ENCODE measurements at places on chromosomes 3 and 15. TPM values are rescaled to one million over a fixed set of nuclear protein-coding genes. Genes with fewer than 3 reads are reported as not detected.

- DNase-seq = no peak
- no peak overlapping the region for H3K27ac ChIP-seq
- peaks cover 49% of the 10 kb centered on the region for H3K4me1 ChIP-seq
- no peak overlapping the region for H3K4me3 ChIP-seq
- peaks cover 4% of the 10 kb centered on the region for H3K36me3 ChIP-seq
- no peaks in the 10 kb centered on the region for H3K27me3 ChIP-seq
These were observed 17.8 kb downstream of the SMAD3 start for GRCh38 chr15:67083135-67083762.

GRCh38 chr3:126811530-126811929, 107.5 kb downstream of the CHCHD6 start:
- no peak for DNase-seq
- no peaks in the 10 kb centered on the region for H3K27me3 ChIP-seq
- H3K4me1 ChIP-seq = no peaks in the 10 kb centered on the region

DNA sequence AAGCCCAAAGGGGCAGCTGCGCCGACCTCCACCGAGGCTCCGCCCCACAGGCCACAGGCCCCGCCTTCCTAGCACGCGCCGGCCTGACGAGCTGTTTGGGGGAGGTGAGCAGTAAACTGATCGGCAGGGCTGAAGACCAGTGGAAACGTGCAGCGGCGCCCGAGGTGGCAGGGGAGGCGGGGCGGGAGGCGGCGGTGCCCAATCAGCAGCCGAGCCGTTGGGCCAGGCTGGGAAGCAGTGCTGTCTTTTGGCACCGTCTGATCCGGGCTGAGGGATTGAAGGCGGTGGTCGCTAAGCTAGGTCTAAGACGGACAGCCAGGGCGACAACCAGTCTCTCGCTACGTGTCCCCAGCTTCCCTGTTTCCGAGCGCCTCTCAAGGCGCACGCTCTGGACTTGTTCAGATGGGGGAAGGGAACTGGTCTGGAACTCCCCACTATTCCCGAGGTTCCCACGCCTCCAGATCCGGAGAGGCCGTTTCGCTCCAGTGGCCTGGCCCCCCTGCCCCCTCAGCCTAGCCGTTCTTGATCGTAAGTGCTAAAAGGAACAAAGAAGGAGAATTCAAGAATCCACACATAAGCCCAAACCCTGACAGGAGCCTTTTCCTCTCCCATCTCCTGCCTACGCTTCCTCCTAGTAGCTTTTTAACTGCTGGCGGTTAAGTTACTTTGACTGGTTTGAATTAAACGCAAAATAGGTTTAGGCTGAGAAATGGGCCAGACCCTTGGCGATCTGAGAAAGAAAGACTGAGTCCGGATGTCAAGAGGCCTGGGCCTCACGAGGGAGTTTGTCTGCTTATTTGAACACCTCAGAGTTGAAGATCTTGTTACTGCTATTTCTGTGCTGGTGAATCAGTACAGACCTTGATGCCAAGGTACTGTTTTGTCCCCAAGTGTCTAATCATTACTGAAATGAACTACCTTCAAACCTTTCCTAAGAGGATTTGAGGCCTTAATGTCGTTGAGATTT, at the start of gene FMN1:
Gene FMN1, minus strand, starts transcription at position 11 of the 967 bp plus-strand sequence. CDS start 39,800 bp downstream, outside the sequence.
- no peaks in the 10 kb centered on the region for H3K36me3 ChIP-seq
- H3K27me3 ChIP-seq = peaks cover 2% of the 10 kb centered on the region
- H3K27ac ChIP-seq = peak within 1 kb of the TSS; percentile 46
- H3K4me1 ChIP-seq = peaks cover 6% of the 10 kb centered on the region
- H3K4me3 ChIP-seq = peak within 1 kb of the TSS; percentile 76

GRCh38 chr3:73521734-73522336, 102.9 kb downstream of the PDZRN3 start:
- no peak overlapping the region for H3K27ac ChIP-seq
- peaks cover 15% of the 10 kb centered on the region for H3K27me3 ChIP-seq
- no peak for DNase-seq
- H3K4me3 ChIP-seq = no peak overlapping the region
- H3K4me1 ChIP-seq = peaks cover 6% of the 10 kb centered on the region

- no peaks in the 10 kb centered on the region for H3K36me3 ChIP-seq
- H3K27me3 ChIP-seq = no peaks in the 10 kb centered on the region
- H3K27ac ChIP-seq = no peak overlapping the region
- DNase-seq = no peak
These were observed 56.0 kb upstream of the FAM3D start for GRCh38 chr3:58722561-58722960.

DNA sequence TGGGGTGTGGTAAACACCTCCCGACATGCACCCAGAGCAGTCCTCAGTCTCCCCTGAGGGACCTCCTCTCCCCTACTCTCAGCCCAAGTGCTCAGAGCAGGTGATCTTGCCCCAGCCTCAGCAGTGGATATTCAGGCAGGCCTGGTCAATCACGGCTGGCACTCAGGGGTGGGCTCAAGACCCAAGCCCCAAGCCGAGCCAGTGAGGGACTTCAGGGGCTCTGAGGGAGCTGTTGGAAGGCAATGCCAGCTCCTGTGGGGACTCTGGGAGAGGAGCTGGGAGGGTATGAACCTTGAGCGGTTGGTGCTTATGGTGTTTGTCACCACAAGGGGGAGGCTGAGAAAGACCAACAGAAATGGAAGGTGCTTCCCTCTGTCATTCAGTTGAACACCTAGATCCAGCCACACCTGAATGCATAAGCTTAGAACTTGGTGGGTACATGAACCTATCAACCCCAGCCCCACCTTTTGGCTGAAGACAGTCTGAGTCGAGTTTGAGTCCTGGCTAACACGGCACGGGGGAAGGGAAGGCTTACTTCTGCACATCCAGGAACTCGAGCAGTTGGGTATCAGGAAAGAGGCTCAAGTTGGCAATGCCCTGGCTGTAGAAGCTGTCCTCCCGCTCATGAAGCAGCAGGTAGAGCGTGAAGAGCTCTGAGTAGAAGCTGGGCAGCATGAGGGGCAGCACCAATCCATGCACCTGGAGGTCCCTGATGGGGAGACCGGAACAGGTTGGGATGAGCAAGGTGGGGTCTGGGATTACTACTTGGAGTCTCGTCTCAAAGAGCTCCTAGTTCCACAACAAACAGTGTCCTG, 19.2 kb downstream of the ALS2CL start:
- no peak for DNase-seq
- no peak overlapping the region for H3K27ac ChIP-seq
- no peak overlapping the region for H3K4me3 ChIP-seq
- no peaks in the 10 kb centered on the region for H3K4me1 ChIP-seq

DNA sequence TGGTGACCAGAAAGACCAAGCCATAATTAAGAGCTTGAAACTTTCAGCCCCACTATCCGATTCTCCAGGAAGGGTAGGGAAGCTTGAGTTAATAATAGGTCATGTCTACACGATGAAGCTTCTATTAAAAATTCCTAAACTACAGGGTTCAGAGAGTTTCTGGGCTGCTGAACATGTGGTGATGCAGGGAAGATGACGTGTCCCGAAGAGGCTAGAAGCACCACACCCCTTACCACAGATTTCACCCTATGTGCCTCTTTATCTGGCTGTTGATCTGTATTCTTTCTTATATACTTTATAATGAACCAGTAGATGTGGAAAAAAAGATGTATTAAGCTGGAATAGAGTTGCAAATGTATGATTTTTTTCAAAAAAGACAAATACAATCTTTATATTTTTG, 473.4 kb downstream of the NLGN1 start:
- H3K4me1 ChIP-seq = no peaks in the 10 kb centered on the region
- no peak for DNase-seq
- no peak overlapping the region for H3K27ac ChIP-seq
- H3K4me3 ChIP-seq = no peak overlapping the region
- no peaks in the 10 kb centered on the region for H3K36me3 ChIP-seq
- H3K27me3 ChIP-seq = peaks cover 6% of the 10 kb centered on the region

GRCh38 chr3:187918081-187918644, 172.9 kb upstream of the BCL6 start:
- H3K36me3 ChIP-seq = no peaks in the 10 kb centered on the region
- no peak for DNase-seq
- peaks cover 20% of the 10 kb centered on the region for H3K4me1 ChIP-seq
- no peak overlapping the region for H3K4me3 ChIP-seq

GRCh38 chr3:42674146-42674545, 11.2 kb upstream of the KLHL40 start:
- no peaks in the 10 kb centered on the region for H3K36me3 ChIP-seq
- H3K27ac ChIP-seq = peak overlapping the region; percentile 11
- no peak overlapping the region for H3K4me3 ChIP-seq
- peaks cover 6% of the 10 kb centered on the region for H3K4me1 ChIP-seq

DNA sequence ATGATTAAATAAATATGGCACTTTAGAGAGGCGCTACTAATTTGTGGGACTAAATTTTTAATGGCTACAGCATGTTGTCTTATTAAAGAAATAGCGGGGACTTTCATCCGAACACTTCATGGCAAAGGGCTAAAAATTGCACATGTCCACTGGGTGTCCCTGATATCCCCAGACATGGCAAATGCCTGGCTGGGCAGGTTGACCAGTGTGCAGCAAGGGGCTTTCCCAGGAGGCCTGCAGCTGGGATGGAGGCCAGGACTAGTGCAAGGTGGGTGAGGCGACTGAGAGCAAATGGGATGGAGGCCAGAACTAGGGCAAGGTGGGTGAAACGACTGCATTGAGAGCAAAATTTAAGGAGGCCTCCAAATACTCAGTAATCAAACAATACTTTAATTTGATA, 167.4 kb upstream of the SMAD3 start:
- H3K27me3 ChIP-seq = no peaks in the 10 kb centered on the region
- H3K36me3 ChIP-seq = no peaks in the 10 kb centered on the region
- H3K4me3 ChIP-seq = no peak overlapping the region
- no peak for DNase-seq

DNA sequence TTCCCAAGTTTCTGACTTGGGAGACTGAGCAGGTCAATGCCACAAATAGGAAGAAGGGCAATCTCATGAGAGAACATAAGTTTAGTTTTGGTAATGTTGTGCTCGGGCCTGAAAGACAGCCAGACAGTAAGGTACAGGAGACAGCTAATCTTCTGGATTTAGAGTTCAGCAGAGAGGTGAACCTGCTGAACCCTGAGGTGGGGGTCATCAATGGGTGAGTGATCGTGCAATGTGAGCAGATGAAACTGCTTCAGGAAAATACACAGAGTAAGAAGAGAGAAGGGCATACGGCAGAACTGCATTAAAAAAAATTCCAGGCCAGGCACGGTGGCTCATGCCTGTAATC, 23.3 kb downstream of the RUBCN start:
- peaks cover 9% of the 10 kb centered on the region for H3K36me3 ChIP-seq
- peaks cover 19% of the 10 kb centered on the region for H3K4me1 ChIP-seq
- peak overlapping the region; percentile 98 for H3K27ac ChIP-seq
- no peaks in the 10 kb centered on the region for H3K27me3 ChIP-seq
- no peak for DNase-seq
- H3K4me3 ChIP-seq = peak overlapping the region; percentile 82

DNA sequence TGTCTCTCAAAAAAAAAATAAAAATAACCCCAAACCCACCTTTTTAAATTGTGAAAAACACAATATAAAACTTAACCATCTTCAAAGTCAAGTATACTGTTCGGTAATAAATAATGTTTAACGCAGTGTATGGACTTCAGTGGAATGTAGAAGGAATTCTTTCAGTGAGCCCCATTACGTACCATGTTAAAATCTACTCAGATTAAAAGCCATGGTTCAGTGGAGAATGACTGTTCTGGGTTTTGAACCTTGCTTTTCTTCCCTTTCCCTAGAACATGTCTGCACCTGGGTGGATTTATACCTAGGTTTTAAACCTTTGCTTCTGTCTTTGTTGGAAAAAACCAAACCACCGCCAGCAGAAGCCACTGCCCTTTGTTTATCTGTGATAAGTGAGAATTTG, 27.5 kb downstream of the DAG1 start:
- H3K4me3 ChIP-seq = no peak overlapping the region
- H3K27ac ChIP-seq = peak overlapping the region; percentile 70
- H3K27me3 ChIP-seq = no peaks in the 10 kb centered on the region
- H3K36me3 ChIP-seq = peaks cover 15% of the 10 kb centered on the region
- DNase-seq = no peak

- no peak overlapping the region for H3K4me3 ChIP-seq
- no peak for DNase-seq
- H3K4me1 ChIP-seq = peaks cover 5% of the 10 kb centered on the region
- H3K27me3 ChIP-seq = no peaks in the 10 kb centered on the region
- peaks cover 9% of the 10 kb centered on the region for H3K36me3 ChIP-seq
These were observed 18.3 kb downstream of the NOX5 start for GRCh38 chr15:69032703-69033373.

GRCh38 chr3:20055020-20055775, 15.0 kb downstream of the KAT2B start:
- H3K27me3 ChIP-seq = no peaks in the 10 kb centered on the region
- H3K36me3 ChIP-seq = no peaks in the 10 kb centered on the region
- H3K4me3 ChIP-seq = no peak overlapping the region
- H3K4me1 ChIP-seq = no peaks in the 10 kb centered on the region
- DNase-seq = no peak

DNA sequence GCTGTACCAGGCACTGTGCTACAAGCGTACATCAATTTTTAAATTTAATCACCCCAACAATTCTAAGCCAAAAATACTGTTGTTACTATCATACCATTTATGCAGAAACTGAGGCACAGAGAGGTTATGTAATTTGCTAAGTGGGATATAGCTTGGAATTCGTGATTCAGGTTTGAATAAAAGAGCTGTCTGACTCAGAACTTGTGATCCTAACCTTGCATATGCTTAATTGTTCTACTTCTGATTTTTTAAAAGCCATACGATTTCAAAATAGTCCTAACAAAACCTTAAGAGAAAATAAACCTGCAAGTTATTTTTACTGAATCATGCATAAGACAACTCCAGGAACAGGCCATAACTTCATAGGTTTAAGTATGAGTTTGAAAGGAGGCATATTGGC, 498.0 kb upstream of the CFAP20DC start:
- H3K27ac ChIP-seq = no peak overlapping the region
- DNase-seq = no peak
- no peaks in the 10 kb centered on the region for H3K36me3 ChIP-seq
- H3K4me3 ChIP-seq = no peak overlapping the region

GRCh38 chr3:191008074-191008473, 145.6 kb upstream of the GMNC start:
- H3K4me3 ChIP-seq = no peak overlapping the region
- H3K36me3 ChIP-seq = no peaks in the 10 kb centered on the region
- no peaks in the 10 kb centered on the region for H3K4me1 ChIP-seq

DNA sequence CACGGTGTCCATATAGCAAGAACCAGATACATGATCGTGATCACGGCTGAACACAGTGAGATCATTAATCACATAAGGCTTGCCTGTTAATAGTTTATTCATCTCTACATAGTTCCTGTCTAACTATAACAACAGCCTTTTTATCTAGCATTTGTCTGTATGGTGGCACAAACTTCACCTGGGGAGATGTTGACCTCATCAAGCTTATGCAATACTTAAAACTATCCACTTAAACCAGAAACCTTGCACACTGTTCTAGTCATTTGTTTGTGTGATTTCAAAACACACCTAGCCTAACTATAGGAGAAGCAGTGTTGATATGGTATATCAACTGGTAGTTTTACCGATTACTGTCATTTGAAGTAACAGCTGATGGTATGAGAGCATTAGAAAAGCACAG, 124.8 kb downstream of the VPS13C start:
- H3K4me3 ChIP-seq = no peak overlapping the region
- no peaks in the 10 kb centered on the region for H3K4me1 ChIP-seq
- no peaks in the 10 kb centered on the region for H3K27me3 ChIP-seq

ASB14 gene
- total RNA-seq = not detected

SOX14 gene
- total RNA-seq = not detected

SYNM gene
- total RNA-seq = 0.12 TPM

MB21D2 gene
- 4.4 TPM for total RNA-seq

CKMT1B gene
- total RNA-seq = 19.0 TPM

BSN gene
- total RNA-seq = 0.10 TPM
